ENCODE measurements at places on chromosomes 2 and 18.

DNA sequence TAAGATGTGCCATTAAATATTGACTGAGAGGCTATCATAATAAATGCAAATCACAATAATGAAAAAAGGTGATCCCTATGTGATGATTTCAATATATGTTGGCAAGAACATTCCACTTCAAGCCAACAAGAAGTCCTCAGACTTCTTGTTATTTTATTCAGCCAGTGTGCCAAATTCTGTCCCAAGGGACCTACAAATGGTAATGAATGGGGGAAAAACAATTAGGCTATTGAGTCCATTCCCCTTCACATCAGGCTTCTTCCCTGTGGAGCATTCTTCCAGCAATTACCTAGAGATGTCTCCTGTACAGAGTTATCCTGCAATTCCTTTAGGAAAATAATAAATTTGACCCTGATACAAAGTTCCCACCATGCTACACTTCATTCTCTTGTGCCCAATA, 144.4 kb downstream of the PIEZO2 start:
- no peaks in the 10 kb centered on the region for H3K36me3 ChIP-seq
- no peaks in the 10 kb centered on the region for H3K27me3 ChIP-seq
- no peak for DNase-seq
- no peak overlapping the region for H3K27ac ChIP-seq
- H3K4me1 ChIP-seq, result no peaks in the 10 kb centered on the region

GRCh38 chr2:234491897-234492296, 5.0 kb downstream of the ARL4C start:
- peaks cover 66% of the 10 kb centered on the region for H3K4me1 ChIP-seq
- H3K4me3 ChIP-seq, result peak overlapping the region; percentile 97
- H3K27ac ChIP-seq, result peak overlapping the region; percentile 96
- no peaks in the 10 kb centered on the region for H3K27me3 ChIP-seq
- no peak for DNase-seq

DNA sequence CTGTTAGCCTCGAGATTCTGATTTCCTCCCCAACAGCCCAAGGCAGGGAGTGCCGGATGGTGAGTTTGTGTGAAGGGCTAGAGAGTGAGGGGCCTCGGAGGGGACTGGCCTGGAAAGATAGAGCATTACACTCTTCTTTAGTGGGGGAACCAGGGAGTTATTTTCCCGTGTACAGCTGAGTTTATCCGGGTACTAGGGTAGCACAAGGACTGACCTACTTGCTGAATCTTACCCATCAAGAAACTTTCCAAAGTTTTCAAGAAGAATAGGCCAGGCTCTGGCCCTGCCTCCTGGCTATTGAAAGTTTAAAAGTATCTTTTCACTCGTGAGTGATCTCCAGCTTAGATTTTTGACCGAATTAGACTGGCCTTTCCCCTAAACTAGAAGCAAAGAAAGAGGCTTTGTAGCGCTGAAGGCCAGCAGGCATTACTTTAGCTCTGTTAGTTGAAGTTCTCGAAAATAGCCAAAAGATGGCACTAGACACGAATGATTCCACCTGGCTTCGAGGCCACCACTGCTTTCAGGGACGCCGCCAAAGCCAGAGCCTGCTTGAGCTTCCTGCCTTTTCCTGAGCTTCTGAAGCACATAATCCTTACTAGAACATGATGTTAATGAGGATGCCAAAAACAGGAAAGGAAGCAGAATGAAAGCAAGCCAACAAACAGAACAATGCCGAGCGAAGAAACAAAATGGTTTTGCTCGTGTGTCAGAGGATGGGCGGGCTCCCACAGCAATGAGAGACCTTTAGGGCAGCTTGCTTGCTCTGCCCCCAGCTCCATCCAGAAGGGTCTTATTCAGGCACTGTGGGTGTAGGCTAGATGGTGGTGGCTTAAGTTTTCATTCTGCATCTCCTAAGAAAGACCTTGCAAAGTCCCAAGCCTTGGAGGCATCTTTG, 55.8 kb downstream of the TSN start:
- no peak overlapping the region for H3K4me3 ChIP-seq
- peaks cover 2% of the 10 kb centered on the region for H3K27me3 ChIP-seq
- H3K4me1 ChIP-seq, result no peaks in the 10 kb centered on the region
- DNase-seq, result no peak

DNA sequence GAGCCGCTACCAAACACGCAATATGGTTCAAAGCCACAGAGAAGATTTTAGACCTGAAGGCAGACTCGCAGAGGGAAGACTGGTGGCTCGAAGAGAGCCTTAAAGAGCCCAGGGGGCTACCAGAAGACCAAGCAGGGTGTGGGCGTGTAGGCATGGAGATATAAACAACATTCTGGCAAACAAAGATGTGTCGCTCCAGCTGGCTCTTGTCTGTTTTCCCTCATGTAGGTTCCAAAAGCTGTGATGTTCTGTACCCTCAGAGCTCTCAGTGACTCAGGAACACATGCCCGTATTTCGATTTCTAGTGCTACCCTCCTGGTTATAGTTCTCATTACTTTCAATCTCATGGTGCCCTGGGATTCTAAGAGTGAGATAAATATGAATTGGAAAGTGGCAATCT, 44.5 kb downstream of the DOCK10 start:
- no peak overlapping the region for H3K4me3 ChIP-seq
- no peak overlapping the region for H3K27ac ChIP-seq

- no peaks in the 10 kb centered on the region for H3K27me3 ChIP-seq
- H3K36me3 ChIP-seq, result peaks cover 19% of the 10 kb centered on the region
- H3K4me1 ChIP-seq, result no peaks in the 10 kb centered on the region
- no peak overlapping the region for H3K27ac ChIP-seq
These were observed 121.3 kb upstream of the CD226 start for GRCh38 chr18:70068981-70069380.

Measured in activated T-helper 2 cell treated with anti-CD3 and anti-CD28 coated beads, Interferon-gamma antibody, Interleukin-2, Interleukin-4, amounts not matched to agents 10 μg/mL and 5 μg/mL and 100 μg/mL, durations not matched to agents 14 hours and 24 hours and 36 hours (primary cell).